ENCODE measurements at places on chromosomes 3 and 15.

DNA sequence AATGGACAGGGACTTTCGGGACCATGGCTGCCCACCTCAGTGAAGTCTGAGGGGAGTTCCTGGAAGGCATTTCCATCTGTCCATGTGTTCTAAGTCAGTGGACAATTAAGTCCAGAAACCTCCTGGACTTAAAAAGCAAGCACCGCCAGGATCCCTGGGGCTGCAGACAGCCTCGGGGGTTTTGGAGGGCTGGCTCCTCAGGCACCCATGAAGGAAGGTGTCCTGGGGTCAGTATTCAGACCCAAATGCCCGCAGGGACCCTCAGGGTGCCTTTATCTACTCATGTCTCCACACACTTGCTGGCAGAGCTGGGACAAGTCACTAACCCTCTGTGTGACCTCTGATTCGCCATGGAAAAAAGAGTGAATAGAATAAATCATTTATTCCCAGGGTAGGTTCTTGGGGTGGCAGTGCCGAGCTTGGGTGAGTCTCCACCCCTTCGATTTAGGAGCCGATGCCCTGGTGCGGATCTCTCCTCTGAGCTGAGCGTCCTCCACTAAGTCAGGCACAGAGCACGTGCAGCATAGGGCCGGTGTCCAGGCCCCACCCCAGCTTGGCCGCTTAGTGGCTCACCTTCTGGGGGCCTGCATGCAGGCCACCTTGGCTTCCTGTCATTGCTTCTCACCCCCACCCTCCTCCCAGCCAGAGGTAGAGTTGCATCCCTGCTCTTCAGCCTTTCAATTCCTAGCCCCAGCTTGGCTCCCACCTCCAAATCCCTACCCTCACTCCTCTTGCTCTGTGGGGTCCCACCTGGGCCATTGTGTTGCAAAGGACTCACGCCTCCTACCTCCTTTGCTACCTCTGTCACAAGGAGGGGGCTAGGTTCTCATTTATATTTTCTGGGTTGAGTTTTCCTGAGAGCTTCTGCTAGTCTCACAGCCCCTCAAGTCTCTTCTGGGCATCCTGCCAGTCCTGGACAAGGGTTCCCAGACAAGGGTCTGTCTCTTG is 19.9 kb downstream of the SLC6A6 start:
- DNase-seq, result no peak

DNA sequence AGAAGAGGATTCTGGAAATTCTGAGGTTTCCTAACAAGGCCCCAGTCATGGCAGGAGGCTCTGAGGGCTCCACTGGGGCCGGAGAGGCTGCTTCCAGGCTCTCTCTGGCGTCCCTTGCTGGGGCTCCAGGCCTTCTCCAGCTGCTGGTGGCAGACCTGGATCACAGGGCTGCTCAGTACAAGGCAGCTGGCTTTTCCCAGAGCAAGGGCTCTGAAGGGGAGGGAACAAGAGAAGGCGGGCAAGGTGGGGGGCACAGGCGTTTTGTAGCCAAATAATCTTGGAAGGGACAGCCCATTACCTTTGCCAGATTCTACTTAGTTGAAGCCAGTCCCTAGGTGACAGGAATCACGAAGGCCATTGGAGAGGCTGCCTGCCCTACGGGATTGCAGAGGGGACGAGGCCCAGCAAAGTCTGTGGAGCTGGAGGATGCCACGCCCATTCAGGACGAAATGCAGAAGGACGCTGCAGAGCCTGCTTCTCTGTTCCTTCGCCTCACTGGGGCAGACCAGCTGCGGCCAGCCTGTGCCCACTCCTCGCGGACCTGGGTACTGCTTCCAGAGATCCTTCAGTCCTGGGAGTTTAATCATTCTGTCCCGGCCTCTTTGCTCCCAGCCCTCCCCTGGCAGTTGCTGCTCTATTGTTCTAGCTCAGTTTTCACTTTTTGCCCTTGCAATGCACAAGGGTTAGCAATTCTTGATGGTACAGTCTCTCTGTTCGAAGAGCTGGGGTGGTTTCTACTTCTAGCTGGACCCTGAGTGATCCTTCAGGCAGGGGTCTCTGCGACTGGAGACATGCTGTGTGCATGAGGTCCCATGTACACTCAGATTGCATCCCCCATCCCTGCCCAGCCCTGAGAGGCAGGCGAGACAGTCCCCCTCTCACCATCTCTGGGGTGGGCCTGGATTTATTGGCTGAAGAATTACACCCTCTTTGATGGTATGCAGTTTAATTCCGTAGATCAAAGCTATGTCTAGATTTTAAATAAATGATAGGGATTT is 149.3 kb upstream of the MEF2A start:
- DNase-seq, result peak; percentile 29

GRCh38 chr15:101251830-101252820 is at the start of gene CHSY1:
Gene CHSY1, minus strand, starts transcription at chr15:101252048. Its CDS starts 592 bp downstream, at chr15:101251456.
- peak; percentile 95 for DNase-seq

DNA sequence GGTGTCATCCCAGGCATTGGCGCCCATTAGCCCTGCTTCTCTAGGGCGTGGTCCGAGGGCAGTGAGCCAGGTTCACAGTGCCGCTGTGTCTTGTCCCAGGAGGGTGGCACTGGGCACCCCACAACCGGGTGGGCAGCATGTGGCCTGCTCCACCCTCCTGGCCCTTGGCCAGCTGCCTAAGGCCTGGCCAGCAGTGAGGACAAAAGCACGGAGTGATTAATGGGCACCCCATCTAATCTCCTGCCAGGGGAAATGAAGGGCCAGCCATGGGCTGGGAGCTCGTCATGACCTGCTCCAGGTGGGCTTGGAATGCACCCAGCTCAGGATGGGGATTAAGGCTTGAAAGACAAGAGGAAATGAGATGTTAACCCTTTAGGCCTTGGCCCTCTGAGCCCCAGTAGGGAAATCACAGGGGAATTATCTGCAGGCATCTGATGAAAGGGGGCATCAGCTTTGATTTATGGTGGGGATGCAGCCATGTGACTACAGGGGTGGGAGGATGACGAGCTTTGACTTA is 5.2 kb downstream of the THSD4 start:
- DNase-seq, result no peak

DNA sequence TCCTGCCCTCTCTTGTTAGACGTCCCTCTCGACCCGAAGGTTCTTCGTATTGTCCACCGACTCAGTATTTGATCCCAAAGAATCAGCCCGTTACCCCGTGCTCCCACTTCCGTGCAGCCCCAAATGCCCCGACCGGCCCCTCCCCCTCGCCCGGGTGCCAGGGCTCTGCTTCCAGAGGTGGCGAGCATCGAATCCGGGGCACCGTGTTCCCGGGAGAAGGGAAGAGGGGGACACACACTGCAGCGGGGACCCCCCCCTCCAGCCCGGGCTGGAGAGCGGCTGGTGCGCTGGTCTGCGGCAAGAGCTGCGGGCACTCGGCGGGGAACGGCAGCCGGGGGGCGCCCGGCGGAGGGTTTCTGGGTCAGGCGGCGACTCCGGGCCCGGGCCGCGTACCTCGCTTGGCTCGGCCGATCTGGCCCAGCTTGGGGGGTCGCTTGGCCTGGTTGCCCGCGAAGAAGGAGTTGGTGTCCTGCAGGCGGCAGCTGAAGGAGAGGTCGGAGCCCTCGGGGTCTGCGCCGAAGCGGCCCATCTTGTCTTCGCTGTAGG is 556 bp downstream of the CAMK2N2 start:
- DNase-seq, result no peak

GRCh38 chr3:15321349-15321748 is 11.0 kb downstream of the SH3BP5 start:
- DNase-seq, result no peak

DNA sequence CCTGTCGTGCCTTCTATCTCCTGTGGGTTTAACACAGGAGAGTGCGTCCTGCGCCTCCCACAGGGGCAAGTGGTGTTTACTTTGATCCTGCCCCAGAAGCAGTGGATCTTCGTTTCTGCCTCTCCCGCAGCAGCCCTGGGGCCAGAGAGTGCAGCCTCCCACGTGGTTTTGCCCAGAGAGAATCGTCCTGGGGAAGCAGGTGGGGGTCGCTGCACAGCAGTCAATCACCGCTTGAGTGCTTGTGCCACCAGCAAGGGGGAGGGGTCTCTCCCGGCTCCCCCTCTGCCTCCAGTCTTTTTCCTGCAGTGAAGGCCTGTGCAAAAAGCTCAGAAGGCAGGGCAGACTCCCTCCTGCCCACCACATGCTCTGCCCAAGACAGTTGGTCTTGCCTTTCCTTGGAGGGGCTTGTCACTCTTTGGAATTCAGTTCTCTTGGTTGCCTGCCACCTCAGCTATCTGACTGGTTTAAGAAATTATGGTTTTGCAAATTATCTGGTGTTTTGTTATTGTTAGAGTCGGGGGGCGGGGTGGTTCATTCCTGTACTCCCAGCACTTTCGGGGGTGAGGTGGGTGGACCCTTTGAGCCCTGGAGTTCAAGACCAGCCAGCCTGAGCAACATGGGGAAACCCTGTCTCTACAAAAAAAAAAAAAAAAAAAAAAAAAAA is 26.9 kb downstream of the STOML1 start:
- DNase-seq, result no peak

DNA sequence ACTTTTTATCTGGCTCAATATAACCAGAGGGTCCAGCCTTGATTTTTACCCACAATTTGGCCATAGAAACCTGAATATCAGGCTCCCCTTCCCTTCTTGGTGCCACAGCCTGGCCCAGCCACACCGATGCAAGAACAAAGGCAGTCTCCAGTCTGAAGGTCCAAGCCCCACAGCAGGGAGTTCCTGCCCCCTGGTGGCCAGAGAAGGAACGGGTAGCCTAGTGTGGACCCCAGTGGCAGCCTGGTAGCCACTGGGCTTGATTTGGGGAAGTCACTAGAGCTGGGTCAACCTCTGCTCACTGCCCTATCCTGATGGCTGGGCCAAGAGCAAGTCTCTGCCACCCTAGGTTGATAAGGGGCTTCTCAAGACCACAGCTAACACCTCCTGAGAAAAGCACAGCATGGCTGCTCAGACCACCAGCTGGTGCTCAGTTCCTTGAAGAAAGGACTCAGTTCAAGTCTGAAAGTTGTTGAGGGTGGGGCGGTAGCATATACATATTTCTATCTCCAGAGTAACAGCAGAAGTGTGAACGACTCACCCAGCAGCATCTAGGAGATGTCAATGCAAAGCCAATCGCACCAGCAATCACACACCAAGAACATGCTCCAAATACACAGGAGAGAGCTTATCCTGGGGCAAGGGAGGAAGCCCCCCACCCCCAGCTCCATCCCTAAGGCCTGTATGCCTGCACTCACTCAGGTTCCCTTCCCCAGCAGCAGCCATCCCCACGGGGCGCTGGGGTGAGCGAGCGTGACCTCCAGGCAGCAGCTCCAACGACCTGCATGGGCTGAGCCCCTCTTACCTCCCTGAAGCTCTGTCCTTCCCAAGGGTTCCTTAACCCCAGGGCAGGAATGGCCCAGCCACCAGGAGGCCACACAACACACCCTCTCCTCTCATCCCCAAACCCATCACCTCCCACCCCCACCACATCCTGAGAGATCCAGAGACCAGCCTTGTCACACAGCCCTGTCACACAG is 7.6 kb downstream of the PFKFB4 start:
- peak; percentile 77 for DNase-seq

DNA sequence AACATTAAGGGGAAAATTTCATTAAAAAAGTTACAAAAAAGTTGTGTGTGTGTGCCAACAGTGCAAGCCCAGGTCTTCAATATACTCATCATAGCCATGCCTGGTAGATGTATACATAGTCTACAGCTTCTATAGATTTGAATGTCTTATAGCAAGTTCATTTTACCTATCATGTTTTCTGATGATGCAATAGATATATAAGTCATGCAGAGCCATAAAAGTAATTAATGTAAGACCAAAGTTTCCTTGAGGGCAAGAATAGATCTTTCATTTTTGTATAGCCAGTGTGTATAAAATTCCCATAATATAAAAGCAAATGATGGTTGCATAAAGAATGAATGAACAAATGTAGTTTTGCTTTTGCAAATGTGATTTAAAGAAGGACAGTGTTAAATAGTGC is 1138.4 kb downstream of the TBL1XR1 start:
- DNase-seq, result no peak

Data from left hindlimb (tissue), 1 donor.